ENCODE measurements at places on chromosomes 5 and 9. TPM values are rescaled to one million over a fixed set of nuclear protein-coding genes. Genes with fewer than 3 reads are reported as not detected.

Gene LRSAM1
- polyA plus RNA-seq: 10.5 TPM

Gene CRHBP
- 0.39 TPM for polyA plus RNA-seq

Gene SPINK7
- 0.74 TPM for polyA plus RNA-seq

- DNase-seq: peak; percentile 5
Measured at GRCh38 chr9:36597412-36598178, 24.9 kb downstream of the MELK start.

Gene SPATA31E1
- not detected for polyA plus RNA-seq

DNA sequence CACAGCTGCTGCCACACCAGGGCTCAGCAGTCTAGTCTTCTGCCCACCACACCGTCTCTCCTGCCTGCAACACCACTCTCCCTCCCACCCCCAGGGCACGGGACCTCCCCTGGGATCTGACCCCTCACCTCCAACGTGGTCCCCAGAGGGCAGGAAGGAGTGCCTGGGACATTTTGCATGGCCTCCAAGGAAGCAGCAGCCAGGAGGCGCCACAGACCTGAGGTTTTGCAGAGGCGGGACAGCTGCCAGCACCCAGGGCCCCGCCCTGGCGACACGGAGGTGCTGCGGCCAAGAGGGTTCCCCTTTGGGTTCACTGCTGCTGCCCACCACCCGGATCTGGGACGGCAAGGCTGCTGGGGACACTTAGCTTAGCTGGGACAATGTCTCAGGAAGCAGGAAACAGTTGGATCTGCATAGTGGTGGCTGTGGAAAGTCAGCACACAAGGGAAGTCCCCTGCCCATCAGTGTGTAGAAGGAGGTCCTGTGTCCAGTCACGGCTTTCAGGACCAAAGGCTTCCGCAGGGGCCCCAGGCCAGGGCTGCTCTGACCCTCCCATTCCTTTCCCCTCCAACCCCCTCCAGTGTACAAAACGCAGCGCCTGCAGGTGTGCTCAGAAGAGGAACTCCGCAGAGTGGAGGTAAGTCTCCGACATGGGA lies 13.8 kb downstream of the PROP1 start:
- no peak for DNase-seq

GRCh38 chr5:174552428-174552827 lies 172.0 kb upstream of the MSX2 start:
- DNase-seq: no peak

GRCh38 chr9:114643896-114644295 lies 13.7 kb downstream of the TEX53 start:
- DNase-seq: no peak

- DNase-seq: no peak
Measured at GRCh38 chr5:51416149-51416548, 32.9 kb downstream of the ISL1 start.

Gene ADRA1B
- 0.11 TPM for polyA plus RNA-seq

DNA sequence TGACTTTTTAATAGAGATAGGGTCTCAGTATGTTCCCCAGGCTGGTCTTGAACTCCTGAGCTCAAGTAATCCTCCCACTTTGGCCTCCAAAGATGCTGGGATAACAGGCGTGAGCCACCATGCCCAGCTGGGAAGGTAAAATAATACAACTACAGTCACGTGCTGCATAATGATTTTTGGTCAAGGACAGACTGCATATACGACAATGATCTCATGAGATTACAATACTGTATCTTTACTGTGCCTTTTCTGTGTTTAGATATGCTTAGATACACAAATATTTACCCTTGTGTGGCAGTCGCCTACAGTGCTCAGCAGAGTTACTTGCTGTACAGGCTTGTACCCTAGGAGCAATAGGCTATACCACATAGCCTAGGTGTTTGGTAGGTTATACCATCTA lies 14.2 kb upstream of the IRF1 start:
- no peak for DNase-seq

Gene PCDHB12
- polyA plus RNA-seq: 2.1 TPM

DNA sequence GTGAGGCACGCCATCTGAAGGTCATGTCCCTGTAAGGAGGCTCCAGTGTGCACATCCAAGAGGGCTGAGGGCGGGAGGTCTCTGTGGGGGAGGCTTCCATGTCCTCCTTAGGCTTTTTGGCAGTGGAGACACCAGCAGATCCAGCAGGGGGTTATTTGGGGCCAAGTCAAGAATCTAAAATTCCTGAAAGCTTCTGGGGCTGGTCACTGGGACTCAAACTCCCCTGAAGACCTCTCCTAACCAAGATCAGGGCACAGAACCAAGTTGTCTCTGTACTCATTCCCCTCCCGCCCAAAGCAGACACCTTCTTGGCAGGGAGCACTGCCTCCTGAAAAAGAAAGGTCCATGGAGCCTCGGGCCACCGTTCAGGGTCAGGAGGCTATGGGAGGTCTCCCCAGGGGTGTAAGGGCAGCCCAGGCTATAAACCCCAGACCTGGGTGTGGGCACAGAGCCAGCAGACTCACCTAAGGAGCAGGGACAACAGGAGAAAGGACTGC lies 127.4 kb upstream of the ADRA1B start:
- peak; percentile 22 for DNase-seq

Gene ACTBL2
- not detected for polyA plus RNA-seq

DNA sequence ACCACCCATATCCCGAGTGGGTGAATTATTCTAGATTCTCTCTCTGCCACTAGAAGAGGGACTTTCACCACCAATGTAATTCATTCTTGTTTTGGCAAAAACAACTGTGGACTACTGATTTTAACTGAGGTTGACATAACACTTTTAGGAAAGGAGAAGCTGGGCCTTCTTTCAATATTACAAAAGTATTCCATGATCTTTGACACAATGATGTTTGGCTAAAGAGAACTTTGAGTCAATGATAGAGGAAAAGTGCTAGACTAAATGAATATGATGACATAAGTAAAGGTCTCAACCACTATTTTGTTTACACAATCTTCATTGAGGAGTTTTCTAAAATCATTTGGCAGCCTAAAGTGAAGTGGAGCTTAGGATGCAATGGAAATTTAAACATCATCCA lies 336.9 kb upstream of the PDE4D start:
- DNase-seq: no peak

GRCh38 chr5:154603953-154604679 lies 126.1 kb upstream of the HAND1 start:
- DNase-seq: peak; percentile 25

Gene PCDHB14
- polyA plus RNA-seq: 6.8 TPM

DNA sequence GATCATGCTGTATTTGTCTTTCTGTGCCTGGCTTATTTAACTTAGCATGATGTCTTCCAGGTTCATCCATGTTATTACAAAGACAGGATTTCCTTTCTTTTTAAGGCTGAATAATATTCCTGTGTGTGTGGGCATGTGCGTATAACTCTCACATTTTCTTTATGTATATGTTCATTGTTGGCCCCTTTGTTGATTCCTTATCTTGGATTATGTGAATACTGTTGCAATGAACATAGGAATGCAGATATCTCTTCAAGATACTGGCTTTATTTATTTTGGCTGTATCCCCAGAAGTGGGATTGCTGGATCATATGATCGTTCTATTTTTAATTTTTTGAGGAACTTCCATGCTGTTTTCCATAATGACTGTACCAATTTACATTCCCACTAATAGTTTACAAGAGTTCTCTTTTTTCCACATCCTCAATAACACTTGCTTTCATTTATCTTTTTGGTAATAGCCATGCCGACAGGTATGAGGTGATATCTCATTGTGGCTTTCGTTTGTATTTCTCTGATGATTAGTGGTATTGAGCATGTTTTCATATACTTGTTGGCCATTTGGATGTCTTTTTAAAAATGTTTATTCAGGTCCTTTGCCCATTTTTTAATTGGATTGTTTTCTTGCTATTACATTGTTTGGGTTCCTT lies 38.0 kb downstream of the CREBRF start:
- DNase-seq: peak; percentile 49

GRCh38 chr5:34051374-34051980 lies 8.5 kb upstream of the C1QTNF3 start:
- DNase-seq: no peak

Gene ENTR1
- polyA plus RNA-seq: 29.1 TPM

Gene CCIN
- polyA plus RNA-seq: 1.1 TPM

Gene NR5A1
- not detected for polyA plus RNA-seq

Gene IFNA13
- not detected for polyA plus RNA-seq

GRCh38 chr9:34102796-34103195 lies 23.7 kb downstream of the DCAF12 start:
- DNase-seq: no peak

- DNase-seq: peak; percentile 88
Measured at GRCh38 chr5:150163547-150164059, 3.0 kb upstream of the CDX1 start.

Gene HRCT1
- polyA plus RNA-seq: 1.4 TPM

DNA sequence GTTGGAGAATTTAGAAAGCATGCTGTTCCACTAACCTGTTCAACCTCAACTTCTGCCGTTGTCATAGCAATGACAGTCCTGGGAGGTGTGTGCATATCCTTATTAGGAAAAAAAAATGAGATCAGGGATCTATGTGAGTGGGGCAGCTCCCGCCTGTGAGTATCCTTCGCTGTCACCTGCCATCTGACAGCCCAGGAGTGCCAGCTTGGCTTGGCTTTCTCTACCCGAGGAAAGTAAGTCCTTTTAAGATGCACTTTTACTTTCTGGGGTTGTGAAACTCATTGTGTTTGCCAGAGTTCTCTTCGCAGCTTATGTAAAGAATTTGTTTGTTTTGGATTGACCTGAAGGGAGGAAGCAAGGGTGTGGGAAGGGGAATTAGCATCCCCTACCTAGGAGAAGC lies 21.8 kb downstream of the PCDHAC2 start:
- no peak for DNase-seq

Gene LHX6
- 6.3 TPM for polyA plus RNA-seq

GRCh38 chr9:96495341-96495740 lies 45.4 kb downstream of the HABP4 start:
- DNase-seq: no peak

- no peak for DNase-seq
Measured at GRCh38 chr9:135242049-135242396, 154.6 kb downstream of the OLFM1 start.

DNA sequence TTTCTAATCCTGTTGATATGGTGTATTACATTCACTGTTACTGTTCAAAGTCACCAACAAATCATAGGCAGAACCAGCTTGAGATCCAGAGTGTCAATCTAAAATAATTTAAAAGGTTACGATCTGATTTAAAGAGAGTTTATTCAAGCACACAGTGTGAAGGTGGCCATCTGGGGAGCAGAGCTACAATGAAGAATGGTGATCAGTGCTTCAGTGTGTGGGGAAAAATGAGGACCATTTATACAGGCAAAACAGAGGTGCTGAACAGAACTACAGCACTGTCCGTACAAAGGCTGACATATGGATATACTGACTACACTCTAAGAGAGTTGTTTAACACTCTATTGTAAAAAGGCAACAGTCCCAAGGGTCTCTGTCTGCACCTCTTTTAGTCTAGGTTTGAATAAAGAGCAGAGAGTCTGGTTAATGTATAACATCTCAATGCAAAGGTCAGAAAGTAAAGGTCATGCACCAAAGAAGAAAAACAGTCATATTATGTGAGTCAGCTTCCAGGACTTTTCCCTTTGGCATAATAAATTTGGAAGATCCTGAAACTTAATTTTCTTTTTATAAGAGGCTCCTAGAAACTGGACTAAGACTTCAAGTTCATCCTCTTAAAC lies 29.7 kb upstream of the TDRD7 start:
- no peak for DNase-seq

GRCh38 chr5:171462928-171463861 lies 43.7 kb downstream of the FGF18 start:
- no peak for DNase-seq

GRCh38 chr5:1594357-1595106 lies 70.8 kb upstream of the LPCAT1 start:
- peak; percentile 90 for DNase-seq

DNA sequence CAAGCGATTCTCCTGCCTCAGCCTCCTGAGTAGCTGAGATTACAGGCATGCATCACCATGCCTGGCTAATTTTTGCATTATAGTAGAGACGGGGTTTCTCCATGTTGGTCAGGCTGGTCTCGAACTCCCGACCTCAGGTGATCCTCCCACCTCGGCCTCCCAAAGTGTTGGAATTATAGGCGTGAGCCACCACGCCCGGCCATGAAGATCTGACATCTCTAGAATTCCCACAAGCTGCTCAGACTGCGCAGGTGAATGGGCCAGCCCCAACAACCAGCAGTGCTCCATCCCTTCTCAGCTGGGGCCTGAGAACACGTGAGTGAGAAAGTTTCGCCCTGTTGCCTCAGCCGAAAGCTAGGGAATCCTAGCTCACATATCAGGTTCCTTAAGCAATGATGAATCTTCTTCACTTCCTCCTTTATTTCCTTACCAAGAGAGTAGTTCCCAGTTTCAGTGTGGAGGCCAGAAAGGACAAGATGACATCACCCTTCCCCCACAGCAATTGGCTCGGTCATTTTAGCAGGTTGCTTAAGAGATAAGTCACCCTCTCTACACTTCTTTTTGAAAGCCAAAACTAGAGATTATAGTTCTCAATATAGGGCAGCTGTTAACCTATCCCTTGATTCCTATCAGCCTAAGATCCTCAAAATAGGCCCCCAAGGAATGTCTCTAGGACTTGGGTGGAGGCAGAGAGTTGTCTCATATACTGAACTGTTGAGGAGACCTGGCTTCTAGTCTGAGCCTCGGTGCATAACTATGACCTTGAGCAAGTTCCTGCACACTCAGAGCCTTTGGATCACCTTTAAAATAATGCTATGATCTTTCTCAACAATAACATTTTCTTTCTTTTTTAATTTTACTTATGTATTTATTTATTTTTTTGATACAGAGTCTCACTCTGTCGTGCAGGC lies 23.9 kb upstream of the PPP2CA start:
- peak; percentile 68 for DNase-seq

DNA sequence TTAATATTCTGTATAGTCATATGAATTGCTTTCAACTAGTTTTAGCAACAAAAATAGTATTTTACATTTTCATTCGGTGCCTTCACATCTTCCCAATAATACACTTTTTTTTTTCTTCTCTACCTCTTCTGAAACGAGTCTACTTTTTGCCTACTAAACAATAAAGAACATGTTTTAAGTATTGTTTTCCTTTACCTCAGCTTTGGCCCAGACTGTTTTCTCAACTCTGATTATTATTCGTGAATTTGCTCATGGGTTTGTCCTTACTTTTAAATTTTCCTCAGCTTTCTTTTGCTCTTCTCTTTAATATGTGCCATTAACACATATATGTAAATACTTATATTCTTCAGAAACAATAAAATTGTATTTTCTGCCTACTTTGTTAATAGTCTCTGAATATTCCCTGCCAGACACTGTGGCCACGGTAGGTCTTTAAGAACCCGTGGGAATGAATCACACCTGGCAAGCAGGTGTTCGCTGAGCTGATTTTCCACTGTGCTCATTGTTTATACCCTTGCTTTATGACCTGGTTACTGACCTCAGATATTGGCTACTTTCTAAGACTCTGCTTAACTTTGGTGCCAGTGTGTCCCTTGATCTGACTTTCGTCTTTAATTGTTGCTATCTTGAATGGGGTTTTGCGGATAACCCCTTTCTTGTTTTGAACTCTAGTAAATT lies 49.1 kb downstream of the FAM170A start:
- no peak for DNase-seq

DNA sequence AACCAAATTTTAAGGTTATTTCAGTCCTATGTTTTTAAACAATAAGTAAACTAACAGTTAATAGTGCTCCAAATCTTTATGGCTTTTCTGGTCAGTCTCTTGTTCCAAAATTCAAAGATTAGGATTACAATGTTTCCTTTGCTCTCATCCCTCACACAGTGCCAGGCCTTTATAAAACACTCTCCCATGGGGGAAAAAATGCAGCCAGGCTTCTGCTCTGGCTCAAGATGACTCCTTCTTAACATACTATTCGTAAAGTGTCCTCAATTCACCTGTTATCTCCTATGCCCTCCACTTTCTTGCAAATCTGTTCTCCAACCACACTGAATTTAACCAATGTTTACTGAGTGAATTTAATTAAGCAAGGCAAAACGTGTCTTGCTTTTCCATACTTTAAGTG lies 1.4 kb downstream of the CEP120 start:
- peak; percentile 20 for DNase-seq

Gene ZDHHC11B
- polyA plus RNA-seq: 51.1 TPM
